ENCODE measurements at places on chromosomes 1 and 21.

DNA sequence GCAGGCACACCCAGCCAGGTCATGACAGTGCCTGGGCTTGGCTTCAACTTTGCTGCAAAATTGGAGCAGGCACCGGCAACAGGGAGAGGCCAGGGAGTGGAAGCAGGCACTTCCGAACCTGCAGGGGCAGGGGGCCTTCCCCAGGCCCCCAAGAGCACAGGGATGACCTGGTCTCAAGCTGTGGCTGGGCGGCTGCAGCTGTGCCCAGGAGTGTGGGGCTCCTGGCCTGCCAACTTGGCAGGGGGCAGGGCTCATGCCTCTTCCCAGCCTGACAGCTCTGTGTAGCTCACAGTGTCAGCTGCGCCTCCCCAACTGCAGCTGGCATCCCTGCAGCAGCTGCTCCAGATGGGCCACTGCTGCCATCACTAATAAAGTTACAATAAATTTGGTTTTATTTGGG is 51.5 kb upstream of the SCYL3 start:
- no peak for DNase-seq

DNA sequence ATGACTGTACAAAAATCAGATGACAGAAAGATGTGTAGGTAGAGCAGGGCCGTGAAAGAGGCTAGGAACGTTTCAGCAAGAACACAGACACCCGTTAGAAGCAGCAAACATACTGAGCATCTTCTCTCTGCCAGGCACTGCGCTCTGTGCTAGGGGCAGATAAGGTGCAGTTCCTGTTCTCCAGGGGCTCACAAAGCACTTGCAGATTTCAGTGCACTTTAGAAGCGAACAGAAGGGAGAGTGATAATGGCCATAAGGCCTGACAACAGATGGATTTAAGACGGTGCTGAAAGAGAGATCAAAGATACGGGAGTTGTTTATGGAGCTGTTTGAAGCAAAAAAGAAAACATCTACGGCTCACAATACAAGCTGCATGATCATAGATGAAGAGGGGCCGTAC is 200.3 kb upstream of the FOXD3 start:
- no peak for DNase-seq

DNA sequence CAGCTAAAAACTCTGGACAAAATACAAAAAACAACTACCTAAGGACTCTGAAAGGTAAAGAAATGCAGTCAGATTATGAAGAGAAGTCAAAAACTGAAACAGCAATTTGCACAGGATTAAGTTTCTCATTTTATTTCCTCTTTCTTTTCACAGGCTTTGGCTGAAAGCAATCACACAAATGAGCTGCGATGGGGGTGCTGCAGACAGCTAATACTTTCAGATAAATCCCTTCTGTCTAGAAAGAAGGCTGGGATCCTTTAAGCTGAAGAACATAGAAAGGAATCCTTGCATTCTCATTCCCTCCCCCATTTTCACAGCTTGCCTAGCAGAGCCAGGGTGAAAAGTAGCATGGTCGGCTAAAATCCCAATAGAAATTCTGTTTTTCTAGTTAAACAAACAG is 32.0 kb upstream of the PRDX6 start:
- no peak for DNase-seq

GRCh38 chr1:69055194-69055593 is 512.5 kb upstream of the LRRC7 start:
- no peak for DNase-seq

DNA sequence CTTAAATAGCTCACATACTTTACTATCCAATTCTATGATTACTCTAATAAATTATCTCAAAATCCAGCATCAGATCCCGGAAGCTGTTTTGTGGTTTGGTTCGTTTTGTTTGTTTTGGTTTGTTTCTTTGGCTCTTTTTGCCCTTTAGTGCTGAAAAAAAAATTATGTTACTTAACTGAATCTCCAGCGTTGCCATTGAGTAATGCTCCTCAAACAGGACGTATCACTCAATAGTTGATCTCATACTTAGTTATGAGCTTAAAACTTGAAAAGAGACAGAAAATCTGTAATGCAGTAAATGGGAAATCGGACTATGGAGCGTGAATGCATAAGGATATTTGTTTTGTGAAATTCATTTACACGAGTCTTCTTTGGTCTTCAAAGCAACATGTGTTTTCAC is 533.8 kb upstream of the TMPRSS15 start:
- no peak for DNase-seq

- no peak for DNase-seq
Observed at GRCh38 chr1:68210027-68210426, 22.3 kb downstream of the WLS start.

- DNase-seq = no peak
Observed at GRCh38 chr21:41064334-41064791, 103.6 kb upstream of the BACE2 start.

GRCh38 chr1:213070406-213070805 is 19.4 kb downstream of the RPS6KC1 start:
- no peak for DNase-seq

DNA sequence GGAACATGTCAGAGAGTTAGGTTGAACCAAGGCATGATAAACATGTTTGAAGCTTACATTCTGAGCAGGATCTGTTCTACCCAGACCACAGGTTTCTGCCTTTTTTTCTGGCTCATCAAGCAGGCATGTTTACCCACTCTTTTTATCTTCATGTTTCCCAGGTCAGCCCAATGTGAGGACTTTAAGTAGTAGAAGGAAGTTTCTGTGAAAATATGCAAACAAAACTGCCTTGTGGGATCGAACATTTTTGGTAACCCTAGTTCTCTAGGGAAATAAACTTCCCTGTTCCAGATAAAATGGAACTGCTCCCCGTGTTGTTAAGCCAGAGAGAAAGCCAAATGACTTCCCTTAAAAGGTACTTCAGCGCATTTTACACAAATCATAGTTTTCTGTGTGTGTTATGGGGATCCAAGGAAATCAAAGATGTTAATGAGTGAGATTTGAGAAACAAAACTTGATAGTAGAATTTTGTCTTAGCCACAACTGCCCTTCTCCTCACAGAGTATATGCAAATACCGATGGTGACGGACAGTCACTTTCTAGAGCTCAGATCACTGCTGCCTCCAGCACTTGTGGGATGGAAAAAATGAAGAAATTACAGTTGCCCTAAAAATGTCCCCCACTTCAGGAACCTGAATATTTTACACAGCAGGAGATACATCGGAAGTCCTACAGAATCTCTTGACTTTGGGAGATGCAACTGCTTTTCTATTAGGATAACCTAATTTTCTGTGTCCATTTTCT is 765 bp upstream of the HIPK1 start:
- DNase-seq = no peak

- DNase-seq = peak; percentile 49
Observed at GRCh38 chr1:167068761-167069160, 21.4 kb downstream of the GPA33 start.

- DNase-seq = no peak
Observed at GRCh38 chr1:14415396-14415795, 183.1 kb upstream of the KAZN start.

- DNase-seq = no peak
Observed at GRCh38 chr1:82227306-82228095, 426.8 kb downstream of the ADGRL2 start.

- no peak for DNase-seq
Observed at GRCh38 chr1:180435566-180435965, 66.8 kb downstream of the ACBD6 start.

- no peak for DNase-seq
Observed at GRCh38 chr1:32411261-32411660, 17.0 kb upstream of the BSDC1 start.

GRCh38 chr1:42876009-42876408 is 29.6 kb downstream of the ZNF691 start:
- no peak for DNase-seq

- DNase-seq = no peak
Observed at GRCh38 chr1:159040206-159040605, 30.5 kb downstream of the IFI16 start.

- DNase-seq = no peak
Observed at GRCh38 chr21:25350056-25350455, 257.2 kb downstream of the MRPL39 start.

- DNase-seq = no peak
Observed at GRCh38 chr1:54498383-54499096, 49.5 kb upstream of the ACOT11 start.

DNA sequence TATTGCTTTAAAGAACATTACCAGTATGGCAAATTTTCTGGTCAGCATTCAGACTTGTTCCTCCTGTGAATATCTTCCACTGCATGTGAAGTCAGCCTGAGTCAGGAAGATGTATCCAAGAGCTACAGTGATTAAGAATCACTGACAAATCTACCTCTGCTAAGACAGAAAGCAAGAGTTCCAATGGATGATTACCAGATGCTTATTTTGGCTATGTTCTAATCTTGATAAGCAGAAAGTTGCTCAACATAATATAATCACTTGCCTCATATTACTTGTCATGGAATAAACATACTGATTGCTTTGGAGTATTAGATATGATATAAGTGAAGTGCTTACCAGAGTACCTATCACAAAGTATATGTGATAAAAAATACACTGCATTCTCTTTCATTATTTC is 738.1 kb downstream of the ADGRL2 start:
- no peak for DNase-seq

GRCh38 chr1:112937070-112937469 is 18.9 kb downstream of the SLC16A1 start:
- DNase-seq = no peak

DNA sequence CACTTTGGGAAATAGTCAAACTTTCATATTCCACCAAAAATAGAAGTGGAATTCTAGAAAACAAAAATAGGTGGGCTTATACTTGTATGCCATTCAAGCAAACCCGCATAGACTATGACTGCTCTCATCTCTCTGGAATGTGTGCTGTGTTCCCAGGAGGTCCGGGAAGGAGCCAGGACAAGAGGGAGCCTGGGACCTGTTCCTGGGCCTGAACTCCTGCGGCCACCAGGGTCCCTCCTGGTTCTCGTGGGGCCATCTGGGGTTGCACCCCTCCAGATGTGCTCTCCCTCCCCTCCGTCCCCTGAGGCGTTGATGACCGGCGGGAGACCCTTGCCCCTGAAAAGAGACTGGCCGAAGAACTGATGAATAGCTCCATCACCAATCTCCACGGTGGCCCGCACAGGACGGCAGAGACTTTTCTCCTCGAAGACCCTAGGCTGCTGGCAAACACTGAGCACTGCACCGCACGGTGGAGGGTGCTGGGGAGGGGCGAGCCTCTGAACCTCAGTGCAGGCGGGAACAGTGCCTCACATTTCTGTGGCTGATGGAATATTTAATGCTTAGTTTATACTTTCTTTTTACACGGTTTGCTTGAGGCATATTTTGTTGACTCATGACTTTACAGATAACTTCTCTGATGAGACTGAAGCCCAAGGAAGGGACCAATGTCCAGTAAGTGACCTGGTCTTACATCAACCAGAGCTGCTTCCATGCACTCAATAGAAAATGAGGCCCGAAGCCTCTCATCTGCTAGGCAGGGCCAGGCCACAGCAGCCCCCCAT is 9.6 kb upstream of the ADARB1 start:
- no peak for DNase-seq

DNA sequence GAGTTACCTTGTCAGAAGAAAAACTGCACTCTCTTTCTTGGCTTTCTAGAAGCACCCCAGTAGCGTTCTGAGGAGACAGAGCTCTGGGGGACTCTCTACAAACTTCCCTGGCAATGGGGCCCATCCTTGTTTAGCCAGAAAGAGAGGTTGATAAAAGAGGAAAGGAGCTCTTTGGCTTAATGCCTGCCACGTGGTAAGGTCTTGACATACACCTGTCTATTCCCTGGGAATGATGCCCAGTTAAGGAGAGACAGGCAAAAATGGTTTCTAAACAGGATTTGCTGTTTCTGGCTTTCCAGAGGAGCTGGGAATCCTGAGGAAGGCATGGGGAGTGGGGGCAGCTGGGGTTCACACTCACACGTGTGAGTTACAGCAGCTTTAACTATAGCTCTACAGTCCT is 30.2 kb upstream of the IL20 start:
- no peak for DNase-seq

DNA sequence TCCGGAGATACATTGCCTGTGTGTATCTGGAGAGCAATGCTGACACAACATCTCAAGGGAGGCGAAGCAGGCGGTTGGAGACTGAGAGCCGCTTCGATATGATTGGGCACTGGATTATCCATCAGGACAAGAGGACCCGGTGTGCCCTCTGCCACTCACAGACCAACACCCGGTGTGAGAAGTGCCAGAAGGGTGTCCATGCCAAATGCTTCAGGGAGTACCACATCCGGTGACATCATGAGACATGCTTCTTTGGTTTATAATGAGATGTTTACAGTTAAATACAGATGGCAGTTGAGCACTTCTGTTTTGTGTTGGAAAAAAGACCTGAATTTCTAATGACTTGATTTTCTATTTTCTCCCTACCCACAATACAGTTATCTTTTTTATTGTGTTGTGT is 12.1 kb downstream of the PGBD2 start:
- DNase-seq = no peak

DNA sequence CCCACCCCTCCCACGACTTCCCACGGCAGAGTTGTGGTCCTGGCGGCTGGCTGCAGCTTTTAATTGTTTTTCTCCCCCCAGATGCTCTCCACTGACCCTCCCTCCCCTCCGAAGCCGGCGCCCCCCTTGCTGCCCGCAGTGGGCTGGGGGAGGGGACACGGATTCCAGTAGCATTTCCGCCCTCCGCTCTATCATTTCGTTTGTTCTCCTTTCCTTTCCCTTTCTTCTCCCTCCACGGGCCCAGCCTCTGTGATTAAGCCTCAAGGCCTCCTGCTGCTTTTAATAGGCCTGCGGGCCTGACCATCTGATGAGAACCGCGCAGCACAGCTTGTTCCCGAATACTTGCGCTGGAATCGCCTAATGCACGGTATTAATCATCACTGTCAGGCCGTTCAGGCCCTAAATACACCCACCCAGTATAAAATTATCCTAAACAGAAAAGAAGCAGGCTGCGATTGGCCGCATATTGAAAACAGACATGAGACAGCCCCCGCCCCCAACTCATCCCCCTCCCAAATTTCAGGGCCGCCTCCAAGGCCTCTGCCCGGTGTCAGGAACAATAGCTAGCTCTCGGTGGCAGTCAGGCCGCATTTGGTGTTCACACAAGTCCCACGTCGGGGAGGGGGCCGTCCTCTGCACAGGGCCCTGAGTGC is 102.0 kb upstream of the ARHGEF16 start:
- DNase-seq = no peak

DNA sequence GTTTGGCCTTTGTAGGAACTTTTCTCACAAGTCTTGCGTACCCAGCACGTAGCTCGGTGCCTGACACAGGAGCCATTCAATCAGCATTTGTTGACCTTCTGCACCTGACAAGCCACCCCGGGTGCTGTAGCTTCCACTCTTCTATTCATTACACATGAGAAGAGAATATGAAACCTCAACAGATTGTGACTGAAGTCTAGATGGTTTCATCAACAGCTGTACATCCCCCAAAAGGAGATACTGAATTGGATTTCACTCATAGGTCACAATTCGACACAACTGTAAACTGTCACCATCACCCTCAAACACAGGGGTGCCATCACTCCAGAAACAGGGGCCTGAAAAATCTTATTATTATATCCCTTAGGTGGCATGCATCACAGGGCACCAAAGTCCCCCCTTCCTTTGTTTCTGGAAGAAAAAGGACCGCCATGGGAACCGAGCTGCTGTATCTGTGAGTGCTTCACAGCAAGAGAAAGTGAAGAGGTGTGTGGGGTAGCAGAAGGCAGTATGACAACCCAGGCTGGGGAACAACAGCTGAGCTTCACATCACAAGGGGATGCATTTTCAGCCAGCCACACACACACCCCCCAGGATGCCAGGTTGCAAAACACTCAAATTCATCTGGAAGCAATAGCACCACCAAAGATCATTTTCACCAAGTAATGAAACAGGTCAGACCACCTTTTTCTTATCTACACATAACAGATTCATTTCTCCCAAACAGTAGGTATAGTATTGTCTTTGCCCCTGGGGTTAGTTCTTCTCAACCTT is 225.7 kb downstream of the TOMM20 start:
- no peak for DNase-seq

GRCh38 chr1:56797065-56797685 is 22.0 kb downstream of the FYB2 start:
- no peak for DNase-seq

Data from activated naive CD4-positive, alpha-beta T cell treated with anti-CD3 and anti-CD28 coated beads, Interleukin-2, amount 50 U/mL, for 72 hours (primary cell).